BE2C (cell line): ENCODE measurements at places on chromosomes 1 and 21.

DNA sequence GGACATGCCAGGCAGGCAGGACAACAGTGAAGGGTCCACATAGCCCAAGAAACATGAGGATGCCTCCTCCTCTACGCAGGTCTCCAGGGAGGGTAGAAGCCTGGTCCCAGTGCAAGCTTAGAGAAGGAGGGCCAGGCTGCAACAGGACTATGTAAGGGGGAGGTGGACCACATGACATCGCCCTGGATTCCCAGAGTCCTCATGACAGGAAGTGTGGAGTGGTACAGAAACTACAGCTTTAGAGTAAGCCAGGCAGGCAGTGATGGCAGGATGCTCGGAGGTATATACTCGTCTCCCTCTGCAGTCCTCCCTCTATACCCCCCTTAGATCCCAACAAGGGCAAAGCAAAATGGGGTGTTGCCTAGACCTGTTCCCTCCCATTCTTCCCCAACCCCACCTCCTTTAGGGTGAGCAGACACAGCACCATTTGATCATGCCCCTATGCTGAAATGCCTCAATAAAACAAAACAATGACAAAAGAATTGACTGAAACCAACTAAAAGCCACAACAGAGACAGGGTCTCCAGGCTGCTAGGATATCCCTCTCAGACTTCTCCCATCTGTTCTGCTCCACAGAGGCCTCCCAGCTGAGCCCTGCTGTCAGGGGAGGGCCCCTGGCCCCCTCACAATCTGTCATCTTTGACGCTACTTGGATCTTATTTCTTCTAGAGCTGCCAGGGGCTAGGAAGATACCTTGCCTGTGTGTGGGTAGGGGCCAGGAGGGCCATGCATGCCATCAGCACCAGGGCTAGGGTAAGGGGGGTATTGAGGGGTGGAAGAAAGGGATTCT is 13.1 kb downstream of the FAM78B start:
- DNase-seq: no peak

DNA sequence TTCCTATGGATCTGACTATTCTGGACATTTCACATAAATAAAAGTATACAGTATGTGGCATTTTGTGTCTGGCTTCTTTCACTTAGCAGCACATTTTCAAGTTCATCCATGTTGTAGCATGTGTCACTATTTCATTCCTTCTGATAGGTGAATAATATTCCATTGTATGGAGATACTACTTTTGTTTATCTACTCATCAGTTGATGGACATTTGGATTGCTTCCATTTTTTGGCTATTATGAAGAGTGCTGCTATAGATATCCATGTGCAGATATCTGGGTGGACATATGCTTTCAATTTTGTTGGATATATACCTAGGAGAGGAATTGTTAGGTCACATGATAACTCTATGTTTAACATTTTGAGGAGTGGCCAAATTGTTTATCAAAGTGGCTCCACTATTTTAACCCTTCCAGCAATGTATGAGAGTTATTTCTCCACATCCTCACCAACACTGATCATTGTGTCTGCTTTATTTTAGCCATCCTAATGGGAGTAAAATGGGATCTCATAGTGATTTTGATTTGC is 21.9 kb upstream of the MEF2D start:
- no peak for DNase-seq

DNA sequence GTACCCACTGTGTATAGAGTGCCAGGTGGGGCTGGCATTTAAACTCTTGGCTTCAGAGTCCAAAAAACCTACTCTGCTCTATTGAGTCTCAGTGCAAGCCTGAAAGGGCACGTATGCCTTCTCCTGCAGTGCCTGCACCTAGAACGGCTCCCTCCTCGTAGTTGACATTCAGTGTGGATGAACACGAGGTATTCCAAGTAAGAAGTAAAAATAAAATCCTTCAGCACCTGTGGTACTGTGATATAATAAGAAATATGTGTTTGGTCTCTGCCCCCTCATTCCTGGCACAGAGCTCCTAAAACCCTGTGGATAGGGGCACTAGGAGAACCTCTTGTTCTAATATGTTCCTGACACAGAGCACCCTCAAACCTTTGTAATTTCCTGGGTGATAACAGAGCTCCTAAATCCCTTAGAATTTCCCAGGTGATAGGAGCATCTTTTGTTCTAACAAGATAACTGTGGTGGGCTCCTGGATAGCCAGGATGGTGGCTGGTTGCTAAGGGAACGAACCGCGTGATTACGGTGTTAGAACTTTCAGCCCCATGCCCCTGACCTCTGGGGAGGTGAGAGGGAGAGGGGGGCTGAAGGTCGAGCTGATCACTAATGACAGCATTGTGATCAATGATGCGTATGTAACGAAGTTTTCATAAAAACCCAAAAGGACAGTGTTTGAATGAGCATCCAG is 16.8 kb downstream of the UCK2 start:
- DNase-seq: no peak

DNA sequence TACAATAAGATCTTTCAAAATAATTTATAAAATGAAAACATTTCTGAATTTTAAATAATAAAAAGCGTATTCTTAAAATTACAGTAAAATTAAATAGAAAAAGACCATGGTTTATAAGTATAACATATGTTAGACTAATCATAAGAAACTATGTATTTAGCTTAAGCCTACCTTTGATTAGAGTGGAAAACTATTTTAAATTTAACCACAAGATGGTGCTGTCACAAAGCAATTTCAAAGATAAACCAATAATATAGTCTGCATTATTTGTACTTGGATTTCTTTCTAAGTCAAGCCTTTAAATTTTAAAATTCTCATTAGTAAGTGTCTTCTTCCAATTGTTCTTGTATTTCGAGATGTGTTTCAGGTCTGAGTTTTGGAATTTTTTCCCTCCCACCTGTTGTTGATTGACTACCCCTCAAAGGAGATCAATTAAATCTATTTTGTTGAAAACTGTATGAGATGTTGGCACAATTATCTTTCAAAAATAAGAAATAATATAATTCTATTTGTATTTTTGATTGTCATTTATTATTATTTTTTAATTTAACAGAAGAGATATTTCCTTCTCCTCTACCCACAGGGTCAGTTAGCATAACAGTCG is 459.8 kb downstream of the KCNT2 start:
- DNase-seq: no peak

DNA sequence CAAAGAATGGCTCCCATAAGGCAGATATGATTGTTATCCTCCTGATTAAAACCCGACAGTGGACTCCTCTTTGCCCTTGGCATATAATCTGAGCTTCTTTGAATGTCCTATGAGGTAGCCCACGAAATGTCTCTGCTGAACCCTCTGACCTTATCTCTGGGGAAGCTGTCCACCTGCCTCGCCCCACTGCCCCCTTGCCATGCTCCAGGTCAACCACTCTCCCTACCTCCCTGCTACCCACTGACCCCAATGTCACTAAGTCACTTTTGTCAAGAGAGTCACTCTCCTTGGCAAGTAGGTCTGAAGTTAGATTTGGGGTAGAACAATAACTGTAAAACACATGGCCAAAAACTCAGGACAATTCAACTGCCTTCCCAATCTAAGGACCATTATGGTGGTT is 54.5 kb downstream of the UTP25 start:
- DNase-seq: no peak
